ENCODE measurements at places on chromosomes 11 and 22. TPM values are rescaled to one million over a fixed set of nuclear protein-coding genes. Genes with fewer than 3 reads are reported as not detected.
A peak's percentile ranks its signal among the peaks of the same experiment; 100 is the strongest.

DNA sequence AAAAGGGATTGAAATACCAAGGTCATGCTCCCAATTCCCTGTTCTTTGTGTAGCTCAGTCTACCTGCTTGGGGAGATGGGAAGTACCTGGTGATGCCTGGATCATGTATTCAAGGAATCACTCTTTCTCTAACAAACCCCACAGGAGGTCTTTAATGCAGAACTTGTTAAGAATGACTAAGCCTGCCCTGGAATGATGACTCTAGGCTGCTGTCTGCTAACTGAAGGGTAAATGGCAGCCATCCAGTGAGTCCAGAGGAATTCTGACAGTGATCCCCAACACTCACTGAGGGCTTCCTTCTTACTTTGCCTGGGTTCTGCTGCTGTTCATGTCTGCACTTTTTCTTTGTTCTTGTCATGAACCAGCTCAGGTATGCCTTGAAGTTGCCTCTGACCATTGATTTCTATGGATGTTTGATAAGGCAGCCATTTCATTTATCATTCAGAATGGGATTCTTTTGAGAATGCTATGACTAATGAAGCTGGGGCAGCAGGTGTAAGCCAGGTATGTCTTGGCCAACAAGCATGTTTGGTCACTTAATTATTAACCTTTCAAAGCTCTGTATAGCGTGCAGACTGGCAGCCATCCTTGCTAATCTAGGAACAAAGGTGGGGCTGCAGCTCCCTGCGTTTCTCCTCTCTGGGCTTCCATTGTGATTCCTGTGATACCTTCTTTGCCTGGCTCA, 11.4 kb downstream of the PRSS23 start:
- no peak overlapping the region for H3K4me3 ChIP-seq
- H3K36me3 ChIP-seq = no peaks in the 10 kb centered on the region
- peaks cover 84% of the 10 kb centered on the region for H3K4me1 ChIP-seq

Gene RPS6KA4
- total RNA-seq = 19.3 TPM

Gene CDC42EP2
- 18.5 TPM for total RNA-seq

Gene CCDC90B
- 46.1 TPM for total RNA-seq

GRCh38 chr11:74072721-74073120, 63.8 kb upstream of the UCP3 start:
- H3K27ac ChIP-seq = no peak overlapping the region
- no peaks in the 10 kb centered on the region for H3K4me1 ChIP-seq
- H3K4me3 ChIP-seq = no peak overlapping the region
- H3K36me3 ChIP-seq = peaks cover 61% of the 10 kb centered on the region
- H3K27me3 ChIP-seq = no peaks in the 10 kb centered on the region

Gene BATF2
- 1.8 TPM for total RNA-seq

GRCh38 chr22:39170825-39171622, 18.5 kb upstream of the CBX7 start:
- no peaks in the 10 kb centered on the region for H3K36me3 ChIP-seq
- peak; percentile 89 for DNase-seq
- peaks cover 34% of the 10 kb centered on the region for H3K4me1 ChIP-seq
- no peaks in the 10 kb centered on the region for H3K27me3 ChIP-seq
- H3K4me3 ChIP-seq = no peak overlapping the region

- peaks cover 38% of the 10 kb centered on the region for H3K4me1 ChIP-seq
- DNase-seq = no peak
- peak overlapping the region; percentile 58 for H3K4me3 ChIP-seq
These were observed 1.8 kb downstream of the PPP1R14B start for GRCh38 chr11:64244966-64245365.

Gene RFPL3
- total RNA-seq = not detected

DNA sequence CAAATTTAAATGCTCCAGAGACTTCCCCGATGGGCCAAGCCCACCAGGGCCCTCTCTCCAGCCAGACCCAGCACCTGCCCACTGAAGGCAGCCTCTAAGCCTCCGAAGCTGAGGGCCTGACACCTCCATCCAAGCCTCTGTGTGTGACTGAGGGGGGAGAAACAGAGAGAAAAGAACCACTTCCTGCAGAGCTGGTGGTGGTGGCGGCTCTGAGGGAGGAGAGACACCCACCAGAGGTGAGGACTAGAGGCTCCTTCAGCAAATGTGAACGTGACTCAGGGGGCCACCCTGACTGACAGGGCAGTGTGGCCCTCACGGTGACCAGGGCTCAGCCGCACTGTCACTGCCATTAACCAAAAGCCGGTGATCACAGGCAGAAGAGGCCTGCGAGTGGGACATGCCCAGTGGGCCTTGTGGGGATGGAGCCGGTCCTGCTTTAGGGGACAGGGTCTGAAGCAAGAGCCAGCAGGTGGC, 31.0 kb upstream of the CD5 start:
- DNase-seq = peak; percentile 48
- H3K27me3 ChIP-seq = no peaks in the 10 kb centered on the region
- peak overlapping the region; percentile 70 for H3K27ac ChIP-seq
- peaks cover 9% of the 10 kb centered on the region for H3K4me1 ChIP-seq
- H3K4me3 ChIP-seq = no peak overlapping the region

GRCh38 chr22:31141551-31141950, 1.2 kb upstream of the PLA2G3 start:
- no peaks in the 10 kb centered on the region for H3K36me3 ChIP-seq
- H3K27ac ChIP-seq = no peak overlapping the region
- no peak overlapping the region for H3K4me3 ChIP-seq
- H3K27me3 ChIP-seq = peaks cover 24% of the 10 kb centered on the region
- no peaks in the 10 kb centered on the region for H3K4me1 ChIP-seq

- H3K27me3 ChIP-seq = no peaks in the 10 kb centered on the region
- peak; percentile 61 for DNase-seq
- H3K36me3 ChIP-seq = no peaks in the 10 kb centered on the region
- peak overlapping the region; percentile 88 for H3K27ac ChIP-seq
These were observed 33.1 kb downstream of the TSPAN18 start for GRCh38 chr11:44759743-44760476.

DNA sequence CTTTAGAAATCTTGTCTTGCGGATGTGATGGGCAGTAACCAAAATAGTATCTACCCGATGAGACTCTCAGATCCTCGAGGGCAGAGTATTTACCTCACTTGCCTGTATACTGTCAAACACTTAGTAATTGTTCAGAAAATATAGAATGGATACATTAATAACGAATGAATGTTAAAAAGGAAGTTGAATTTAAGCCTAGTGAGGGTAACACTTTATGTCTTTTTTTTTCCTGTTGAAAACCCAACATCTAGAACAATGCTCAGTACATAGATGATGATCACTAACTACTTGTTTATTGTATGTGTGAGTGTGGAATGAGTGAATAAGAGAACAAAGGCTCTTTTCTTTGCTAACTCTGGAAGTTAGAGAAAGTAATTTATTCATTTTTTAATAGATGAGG, 195.7 kb downstream of the MIAT start:
- no peaks in the 10 kb centered on the region for H3K27me3 ChIP-seq
- no peak for DNase-seq
- H3K27ac ChIP-seq = no peak overlapping the region
- H3K4me1 ChIP-seq = no peaks in the 10 kb centered on the region
- no peaks in the 10 kb centered on the region for H3K36me3 ChIP-seq
- H3K4me3 ChIP-seq = no peak overlapping the region

- H3K27me3 ChIP-seq = no peaks in the 10 kb centered on the region
- no peaks in the 10 kb centered on the region for H3K36me3 ChIP-seq
- DNase-seq = no peak
- no peaks in the 10 kb centered on the region for H3K4me1 ChIP-seq
- no peak overlapping the region for H3K27ac ChIP-seq
These were observed 814.6 kb upstream of the CCDC179 start for GRCh38 chr11:23674866-23675265.

DNA sequence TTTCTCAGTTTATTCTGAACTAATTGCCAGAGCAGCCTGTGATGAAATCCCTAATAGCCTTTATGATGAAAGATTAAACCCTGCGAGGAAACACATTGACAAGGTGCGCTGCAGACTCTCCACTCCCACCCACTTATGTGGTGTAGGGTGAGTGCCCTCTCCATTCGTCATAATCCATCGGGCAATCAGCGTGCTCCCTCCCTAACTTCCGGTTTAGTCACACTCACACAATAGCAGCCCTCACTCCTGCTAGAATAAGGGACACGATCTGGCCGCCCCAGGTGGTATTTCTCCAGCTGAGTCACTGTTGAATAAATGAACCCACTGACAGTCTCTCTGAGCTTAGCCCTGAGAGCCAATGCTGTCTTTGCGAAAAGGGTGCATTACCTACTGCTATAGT, 188.3 kb downstream of the OPCML start:
- no peak for DNase-seq
- no peak overlapping the region for H3K4me3 ChIP-seq
- no peaks in the 10 kb centered on the region for H3K36me3 ChIP-seq
- H3K4me1 ChIP-seq = no peaks in the 10 kb centered on the region
- no peak overlapping the region for H3K27ac ChIP-seq

DNA sequence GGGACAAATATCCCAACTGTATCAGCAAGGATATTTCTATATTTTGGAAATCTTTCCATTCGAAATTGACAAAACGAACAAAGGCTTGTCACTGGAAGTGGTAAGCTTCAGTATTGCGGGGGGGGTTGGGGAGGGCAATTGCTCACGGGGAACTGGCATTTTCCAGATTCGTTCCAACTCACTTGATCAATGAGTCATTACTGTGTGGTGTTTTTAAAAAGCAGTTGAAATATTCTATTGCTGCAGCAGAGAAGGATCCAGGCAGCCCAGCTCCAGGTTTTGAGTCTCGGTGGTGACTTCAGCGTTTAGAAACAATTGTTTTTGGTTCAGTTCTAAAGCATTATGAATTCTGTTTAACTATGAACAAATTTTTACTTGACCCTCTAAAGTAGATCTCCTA, 33.8 kb upstream of the FBLN1 start:
- no peak for DNase-seq
- H3K4me1 ChIP-seq = no peaks in the 10 kb centered on the region
- H3K27me3 ChIP-seq = no peaks in the 10 kb centered on the region
- no peak overlapping the region for H3K27ac ChIP-seq

DNA sequence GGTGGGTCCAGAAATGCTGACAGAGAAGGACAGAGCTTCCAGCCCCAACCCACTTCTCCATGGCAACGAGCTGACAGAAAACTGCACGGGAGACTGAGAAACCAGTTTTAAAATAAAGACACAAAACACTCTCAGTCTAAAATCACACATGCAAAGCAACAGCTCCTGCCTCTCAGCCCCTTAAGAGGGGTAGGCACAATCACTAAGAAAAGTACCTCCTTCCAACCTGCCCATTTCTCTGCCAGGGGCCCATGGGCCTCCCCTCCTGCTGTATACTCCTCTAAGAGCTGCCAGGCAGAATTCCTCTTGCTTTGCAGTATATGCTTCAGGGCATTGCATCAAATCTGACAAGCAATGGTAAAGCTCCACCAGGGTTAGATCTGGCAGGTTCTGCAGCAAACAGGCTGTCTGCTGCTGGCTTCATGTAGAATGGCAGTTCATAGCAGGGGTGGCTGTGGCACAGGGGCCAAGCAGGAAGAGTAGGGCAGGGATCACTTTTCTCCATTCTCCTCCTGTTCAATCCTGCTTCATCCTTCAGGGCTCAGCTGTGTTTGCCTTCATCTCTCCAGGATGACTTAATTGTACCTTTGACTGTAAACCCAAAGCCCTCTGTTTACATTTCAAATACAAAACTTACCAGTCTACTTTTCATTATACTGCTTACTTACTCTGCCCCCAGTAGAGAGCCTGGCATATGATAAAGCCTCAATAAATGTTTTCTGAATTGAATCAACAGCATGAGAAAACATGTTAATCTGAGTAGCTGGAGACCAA, 77.7 kb downstream of the KCNC1 start:
- H3K27me3 ChIP-seq = no peaks in the 10 kb centered on the region
- peak overlapping the region; percentile 21 for H3K27ac ChIP-seq
- no peaks in the 10 kb centered on the region for H3K36me3 ChIP-seq
- no peak overlapping the region for H3K4me3 ChIP-seq

DNA sequence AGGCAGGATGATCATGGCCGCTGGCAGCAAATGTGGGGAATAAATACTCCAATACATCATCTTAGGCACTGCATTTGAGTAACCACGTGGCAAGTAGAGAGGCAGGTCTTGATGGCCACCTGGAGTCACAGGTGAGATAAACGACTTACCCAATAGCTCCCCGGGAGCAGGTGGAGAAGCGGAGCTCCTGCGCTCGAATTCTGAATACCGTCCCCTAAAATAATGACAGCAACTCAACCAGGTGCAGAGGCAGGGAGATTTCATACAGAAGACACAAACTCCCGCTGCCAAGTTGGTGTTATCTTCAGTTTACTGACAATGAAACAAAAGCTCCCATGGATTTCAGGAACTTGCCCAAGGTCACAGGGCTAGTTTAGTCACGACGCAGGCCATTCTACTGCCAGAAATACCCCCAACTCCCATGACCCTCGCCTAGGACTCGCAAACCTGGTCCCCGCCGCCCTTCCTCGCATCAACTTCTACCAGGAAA, 437 bp downstream of the SLC43A3 start:
- H3K4me3 ChIP-seq = peak overlapping the region; percentile 52
- H3K4me1 ChIP-seq = peaks cover 50% of the 10 kb centered on the region
- H3K36me3 ChIP-seq = peaks cover 7% of the 10 kb centered on the region
- DNase-seq = no peak
- no peaks in the 10 kb centered on the region for H3K27me3 ChIP-seq
- peak overlapping the region; percentile 95 for H3K27ac ChIP-seq

GRCh38 chr22:32219026-32219425, 14.2 kb upstream of the RFPL2 start:
- no peaks in the 10 kb centered on the region for H3K4me1 ChIP-seq
- no peak overlapping the region for H3K4me3 ChIP-seq
- no peaks in the 10 kb centered on the region for H3K36me3 ChIP-seq
- no peak overlapping the region for H3K27ac ChIP-seq
- DNase-seq = no peak
- no peaks in the 10 kb centered on the region for H3K27me3 ChIP-seq

DNA sequence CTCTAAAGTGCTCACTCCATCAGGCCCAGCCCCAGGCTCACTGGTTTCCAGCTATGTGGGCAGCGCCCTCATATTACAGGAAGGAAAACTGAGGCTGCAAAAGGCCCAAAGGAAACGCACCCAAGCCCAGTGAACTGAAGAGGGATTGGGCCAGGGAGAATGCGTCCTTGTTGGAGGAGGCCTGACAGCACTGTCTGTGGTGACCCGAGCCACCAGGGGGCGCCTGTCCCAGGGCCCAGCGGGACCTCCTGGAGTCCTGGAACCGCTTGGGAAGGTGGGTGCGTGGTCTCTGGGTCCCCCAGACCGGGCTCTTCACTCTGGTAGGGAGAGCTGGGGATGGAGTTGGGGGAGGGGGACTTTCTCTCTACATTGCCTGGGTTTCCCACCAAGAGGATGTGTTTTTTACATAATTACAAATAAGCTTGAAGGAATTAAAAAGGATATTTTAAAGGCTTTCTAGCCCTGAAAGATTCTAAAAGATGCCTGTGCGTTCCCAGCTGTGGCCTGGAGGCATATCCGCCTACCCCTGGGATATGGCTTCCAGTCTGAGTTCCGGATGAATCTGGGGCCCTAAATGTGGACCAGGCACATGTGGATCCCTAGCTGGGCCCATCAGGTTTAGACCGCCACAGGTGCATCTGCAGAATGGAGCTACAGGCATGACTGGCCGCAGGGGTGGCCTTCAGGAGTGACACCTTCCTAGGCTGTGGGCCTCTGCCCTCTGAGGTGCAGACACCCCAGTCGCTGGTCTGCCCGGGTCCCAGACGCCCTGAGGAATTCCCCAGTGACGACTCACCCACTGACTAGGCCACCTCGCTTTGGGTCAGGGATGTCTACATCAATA, 4.2 kb downstream of the SPI1 start:
- no peaks in the 10 kb centered on the region for H3K27me3 ChIP-seq
- no peaks in the 10 kb centered on the region for H3K4me1 ChIP-seq
- H3K36me3 ChIP-seq = no peaks in the 10 kb centered on the region
- H3K4me3 ChIP-seq = no peak overlapping the region
- DNase-seq = peak; percentile 90

GRCh38 chr11:4090258-4090657, 4.3 kb upstream of the RRM1 start:
- H3K4me1 ChIP-seq = peaks cover 7% of the 10 kb centered on the region
- DNase-seq = no peak
- no peak overlapping the region for H3K4me3 ChIP-seq
- H3K27me3 ChIP-seq = no peaks in the 10 kb centered on the region
- no peak overlapping the region for H3K27ac ChIP-seq
- H3K36me3 ChIP-seq = no peaks in the 10 kb centered on the region

Data from sigmoid colon (tissue), 7 donors.